ENCODE measurements at places on chromosomes 13 and 19.

DNA sequence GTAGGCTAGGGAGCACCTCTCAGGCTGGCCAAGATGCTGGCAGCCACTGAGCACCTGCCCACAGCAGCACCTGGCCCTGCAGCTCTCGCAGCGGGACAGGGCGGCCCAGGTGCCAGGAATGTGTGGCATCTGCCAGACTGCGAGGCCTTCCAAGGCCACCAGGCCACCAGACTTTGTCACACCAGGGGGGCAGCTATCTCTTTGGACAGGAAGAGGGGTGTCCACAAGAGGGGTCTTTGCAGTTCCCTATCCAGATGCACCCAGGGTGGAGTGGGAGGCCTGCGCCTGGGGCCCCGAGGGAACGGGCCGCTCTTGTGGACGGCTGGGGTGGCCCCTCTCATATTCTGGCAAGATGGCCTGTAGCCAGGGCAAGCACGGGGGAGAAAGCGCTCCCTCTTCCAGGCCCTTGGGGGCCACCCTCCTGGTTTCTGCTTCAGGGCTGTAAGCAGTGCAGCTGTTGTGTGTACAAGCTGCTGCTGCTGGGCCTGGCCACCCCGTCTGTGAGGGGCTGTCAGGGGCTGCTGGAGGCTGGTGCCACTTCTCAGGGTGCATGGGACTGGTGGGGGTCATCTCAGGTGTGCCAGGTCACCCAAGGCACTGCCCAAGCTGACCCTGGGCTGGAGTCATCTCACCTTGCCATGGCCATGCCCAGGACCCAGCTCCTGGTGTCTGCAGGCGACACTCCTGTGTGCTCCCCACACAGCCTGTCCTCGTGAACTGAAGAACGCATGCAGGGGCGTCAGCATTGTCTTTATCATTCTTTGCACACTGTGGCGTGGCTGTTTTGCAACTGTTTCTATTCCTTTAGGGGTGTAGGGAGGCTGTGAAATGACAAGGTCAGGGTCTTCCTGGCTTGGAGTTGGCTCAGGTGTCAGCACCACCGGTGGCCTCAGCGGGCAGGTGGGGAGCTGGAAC lies 1.8 kb downstream of the TEX29 start:
- DNase-seq = no peak

- DNase-seq = no peak
Observed at GRCh38 chr19:17943274-17944221, 10.7 kb downstream of the CCDC124 start.

GRCh38 chr13:95706356-95706755 lies 29.4 kb downstream of the DNAJC3 start:
- no peak for DNase-seq

DNA sequence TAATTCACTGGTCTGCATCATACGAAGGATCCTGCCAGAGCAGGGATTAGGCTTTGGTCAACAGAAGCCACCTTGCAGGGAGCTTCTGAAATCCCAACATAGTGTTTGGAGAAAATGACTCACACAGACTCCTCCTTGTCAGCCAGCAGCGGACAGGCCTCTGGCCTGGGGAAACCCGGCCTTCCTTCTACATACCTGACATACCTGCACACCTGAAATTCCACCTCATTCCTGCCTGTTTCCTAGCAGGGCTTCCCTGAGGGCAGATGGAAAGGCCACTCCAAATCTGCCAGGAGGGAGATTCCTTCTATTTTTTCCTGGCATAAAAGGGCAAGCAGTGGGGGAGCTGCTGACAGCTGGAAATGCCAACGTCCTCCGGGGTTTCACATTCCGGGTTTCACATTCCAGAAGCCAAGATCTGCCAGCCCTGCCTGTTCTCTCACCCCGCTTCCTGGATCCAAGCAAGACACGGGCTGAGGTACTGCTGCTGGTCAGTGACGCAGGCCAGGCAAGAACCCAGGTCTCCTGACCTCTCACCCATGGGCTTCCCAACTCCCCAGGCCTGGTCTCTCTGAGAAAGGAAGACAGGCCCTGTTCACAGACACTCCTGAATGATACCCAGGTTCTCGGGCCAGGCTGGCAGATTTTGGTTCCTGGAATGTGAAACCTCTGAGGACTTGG lies 18.2 kb upstream of the IGFL1 start:
- no peak for DNase-seq

DNA sequence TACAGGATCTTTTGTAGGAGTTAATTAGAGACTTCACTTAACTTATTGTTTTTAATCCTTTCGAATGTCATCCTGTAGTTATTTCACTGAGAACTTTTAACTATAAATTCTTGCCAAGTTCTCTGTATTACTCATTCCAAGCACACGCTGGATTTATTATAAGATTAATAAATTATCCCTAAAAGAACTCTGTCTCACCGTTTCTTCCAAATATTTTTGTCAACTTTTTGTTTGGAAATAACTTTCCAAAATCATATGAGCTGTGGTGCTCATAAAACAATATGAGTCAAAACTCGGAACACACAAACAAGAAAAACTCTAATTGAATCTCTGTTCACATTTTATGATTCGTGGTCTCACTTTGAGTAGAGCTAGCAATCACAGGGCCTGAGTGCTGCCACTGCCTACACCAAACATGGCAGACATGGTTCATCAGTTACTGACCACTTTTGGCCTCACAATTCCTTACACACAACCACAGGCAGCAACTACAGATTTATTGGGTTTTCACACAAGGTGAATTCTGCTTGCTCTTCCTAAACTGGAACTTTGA lies 412.0 kb downstream of the FGF14 start:
- no peak for DNase-seq

GRCh38 chr19:15250640-15250993 lies 18.4 kb upstream of the EPHX3 start:
- DNase-seq = no peak

- no peak for DNase-seq
Observed at GRCh38 chr19:19911150-19911549, 10.4 kb downstream of the ZNF93 start.

- peak; percentile 62 for DNase-seq
Observed at GRCh38 chr19:40279120-40279551, 6.0 kb downstream of the AKT2 start.

DNA sequence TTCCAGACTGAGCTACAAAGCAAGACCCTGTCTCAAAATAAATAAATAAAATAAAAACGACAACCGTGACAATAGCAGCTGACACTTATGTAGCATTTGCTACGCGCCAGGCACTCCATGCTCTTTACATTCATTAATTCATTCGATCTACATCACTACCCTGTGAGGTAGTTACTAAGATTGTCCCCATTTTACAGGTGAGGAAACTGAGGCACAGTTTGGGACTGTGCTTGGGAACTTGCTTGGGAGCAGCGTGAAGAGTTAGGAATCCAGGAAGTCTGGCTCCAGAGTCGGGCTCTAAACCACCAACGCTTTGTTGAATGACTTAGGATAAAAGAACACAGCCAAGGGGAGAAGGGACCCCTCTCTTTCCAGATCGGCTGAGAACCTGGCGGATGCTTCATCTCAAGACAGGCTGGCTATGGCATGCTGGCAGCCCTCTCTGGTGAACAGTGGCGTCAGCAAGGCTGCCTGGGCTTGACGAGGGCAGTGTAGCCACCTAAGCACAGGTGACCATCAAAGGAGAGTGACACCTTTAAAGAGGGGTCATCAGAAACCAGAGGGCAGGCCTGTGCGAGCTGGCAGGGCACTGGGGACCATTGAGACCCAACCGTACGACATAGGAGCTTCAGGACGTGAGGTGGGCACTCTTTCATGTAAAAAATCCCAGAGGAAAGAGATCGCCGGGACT lies 591 bp downstream of the DOHH start:
- no peak for DNase-seq

DNA sequence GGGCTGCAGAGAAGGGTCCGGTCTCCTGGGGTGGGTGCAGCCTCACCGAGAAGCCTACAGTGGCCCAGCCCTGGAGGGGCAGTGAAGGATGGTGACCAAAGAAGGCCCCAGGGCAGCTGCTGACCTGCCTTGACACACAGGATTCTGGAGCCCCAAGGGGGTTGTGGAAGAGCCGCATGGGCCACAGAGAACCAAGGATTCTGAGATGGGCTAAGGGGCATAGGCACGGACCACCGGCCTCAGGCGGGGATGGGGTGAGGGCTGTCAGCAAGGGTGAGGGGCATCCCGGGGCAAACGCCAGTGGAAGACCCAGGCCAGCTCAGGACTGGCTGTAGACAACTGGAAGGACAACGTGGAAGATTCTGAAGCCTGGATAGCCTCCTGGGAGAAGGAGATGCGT lies 151.6 kb downstream of the TEX29 start:
- no peak for DNase-seq

DNA sequence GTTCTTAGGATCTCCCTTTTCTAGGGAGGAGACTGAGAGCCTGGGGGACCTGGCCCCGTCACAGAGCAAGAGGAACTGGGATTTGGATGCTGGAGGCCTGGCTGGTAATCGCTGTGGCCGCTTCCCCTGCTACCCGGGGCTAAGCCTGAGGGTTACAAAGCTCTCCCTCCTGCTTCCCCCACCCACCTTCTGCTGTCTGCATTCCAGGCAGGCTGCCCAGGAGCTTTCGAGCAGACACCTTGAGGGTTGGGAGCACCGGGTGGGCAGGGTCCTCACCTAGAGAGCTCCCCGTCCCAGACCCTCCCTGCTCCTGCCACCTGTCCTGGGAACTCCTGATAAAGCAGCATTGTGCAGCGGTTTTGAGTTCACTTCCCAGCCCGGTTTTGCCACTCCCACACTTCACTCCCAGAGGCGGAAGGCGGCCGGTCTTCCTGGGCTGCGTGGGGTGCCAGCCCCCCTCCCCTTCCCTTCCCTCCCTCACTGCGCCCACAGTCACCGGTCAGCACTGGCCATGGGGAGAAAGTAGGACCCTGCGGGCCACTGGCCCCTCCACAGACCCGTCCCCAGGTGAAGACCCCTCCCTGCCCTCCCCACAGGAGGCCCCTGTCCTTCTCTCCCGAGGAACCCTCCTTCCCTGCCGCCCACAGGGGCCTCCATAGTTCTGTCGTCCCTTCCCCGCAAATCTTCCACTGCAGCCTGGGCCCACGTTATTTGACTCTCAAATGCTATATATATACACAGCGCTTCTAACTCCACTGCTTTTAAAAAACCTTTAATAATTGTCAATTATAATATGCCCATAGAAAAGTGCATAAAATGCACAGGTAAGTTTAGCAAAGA lies 8.1 kb downstream of the PAK4 start:
- DNase-seq = no peak

DNA sequence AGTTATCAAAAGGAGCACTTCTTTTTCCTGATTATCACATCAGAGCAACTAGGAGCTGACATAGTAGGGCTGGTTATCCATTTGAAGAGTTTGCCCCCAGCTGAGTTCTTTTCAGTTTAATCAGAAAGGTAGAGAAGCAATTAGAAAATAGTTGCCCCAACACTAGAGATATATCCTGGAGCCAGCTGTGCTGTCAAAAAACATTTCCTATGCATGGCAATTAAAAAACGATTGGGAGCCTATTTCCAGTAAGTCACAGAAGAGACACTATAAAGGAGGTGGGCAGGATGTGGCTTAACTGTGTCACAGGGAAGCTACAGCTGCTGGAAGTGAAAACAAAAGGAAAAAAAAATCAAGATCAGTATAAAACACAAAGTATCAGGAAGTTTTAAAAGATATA lies 155.7 kb upstream of the SLITRK1 start:
- DNase-seq = no peak

Data from hematopoietic multipotent progenitor cell treated with erythropoietin and hydrocortisone succinate and interleukin-3 and kit ligand, for 4 days (in vitro differentiated cells).